ENCODE measurements at places on chromosomes 7 and 10.

DNA sequence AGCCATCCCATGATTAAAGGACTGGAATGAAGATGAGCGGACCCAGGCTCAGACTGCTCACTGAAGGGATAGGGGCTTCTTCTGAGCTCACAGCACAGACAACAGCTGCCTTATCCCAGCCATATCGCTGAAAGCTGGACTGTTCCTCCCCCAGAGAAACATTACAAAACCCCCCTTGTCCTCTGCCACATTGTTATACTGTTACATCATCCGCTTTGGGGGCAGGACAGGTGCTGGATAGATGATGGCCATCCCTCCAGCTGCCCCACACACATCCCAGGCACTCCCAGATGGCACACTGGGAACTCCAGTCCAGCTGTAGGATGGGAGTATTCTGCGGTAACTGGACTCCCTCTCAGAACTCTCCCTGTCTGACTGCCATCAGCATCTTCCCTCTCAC, 58.7 kb upstream of the BTRC start:
- no peak for DNase-seq

GRCh38 chr7:144388950-144389349, 14.5 kb downstream of the NOBOX start:
- DNase-seq, result no peak

- no peak for DNase-seq
Measured at GRCh38 chr7:130606161-130606560, 62.4 kb downstream of the COPG2 start.

GRCh38 chr7:5683280-5683670, 98.2 kb downstream of the RNF216 start:
- no peak for DNase-seq

DNA sequence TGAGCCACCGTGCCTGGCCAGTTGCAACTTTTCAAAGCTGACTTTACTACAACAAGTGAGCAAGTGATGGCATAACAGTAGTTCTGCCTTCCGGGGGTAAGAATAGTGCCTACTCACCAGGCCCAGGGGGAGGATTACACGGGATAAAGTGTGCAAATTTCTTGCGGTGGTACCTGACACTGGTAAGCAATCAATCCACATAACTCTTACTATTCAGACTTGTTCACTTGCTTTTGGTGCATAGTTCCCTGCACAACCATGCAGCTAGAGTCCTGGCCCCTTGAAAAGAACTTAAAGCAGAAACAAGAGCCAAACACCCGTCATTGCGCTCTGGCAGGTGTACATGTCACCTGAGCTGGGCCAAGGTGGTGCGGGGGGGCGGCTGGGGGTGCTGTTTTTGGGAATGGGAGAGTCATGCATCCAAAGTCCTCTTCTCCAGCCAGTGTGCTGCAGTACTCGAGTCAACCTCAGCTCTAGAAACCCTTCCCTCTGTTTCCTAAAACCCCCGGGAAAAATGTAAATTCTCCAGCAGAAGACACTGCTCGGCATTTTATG, 5.4 kb upstream of the COBL start:
- DNase-seq, result no peak

DNA sequence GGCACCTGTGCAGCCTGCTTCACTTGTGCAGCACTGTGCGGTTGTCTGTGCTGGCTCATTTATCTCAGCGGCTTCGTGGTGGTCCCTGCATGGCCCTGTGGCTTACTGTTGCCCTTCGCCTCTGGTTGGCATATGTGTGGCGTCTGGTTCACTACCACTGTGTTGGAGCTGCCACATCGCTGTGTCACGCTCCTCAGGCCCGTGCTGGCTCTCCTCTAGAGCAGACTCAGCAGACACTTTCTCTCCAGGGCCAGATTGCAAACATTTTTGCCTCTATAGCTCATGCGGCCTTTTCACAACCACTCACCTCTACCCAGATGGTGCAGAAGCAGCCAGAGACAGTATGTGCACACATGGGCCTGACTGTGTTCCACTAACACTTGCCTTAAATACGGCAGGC, 37.9 kb downstream of the PPP2R2D start:
- no peak for DNase-seq

Measured in NCI-H1436 (cell line).